Suprapubic skin (tissue), 4 donors: ENCODE measurements at places on chromosomes 16 and 17. TPM values are rescaled to one million over a fixed set of nuclear protein-coding genes. Genes with fewer than 3 reads are reported as not detected.

DNA sequence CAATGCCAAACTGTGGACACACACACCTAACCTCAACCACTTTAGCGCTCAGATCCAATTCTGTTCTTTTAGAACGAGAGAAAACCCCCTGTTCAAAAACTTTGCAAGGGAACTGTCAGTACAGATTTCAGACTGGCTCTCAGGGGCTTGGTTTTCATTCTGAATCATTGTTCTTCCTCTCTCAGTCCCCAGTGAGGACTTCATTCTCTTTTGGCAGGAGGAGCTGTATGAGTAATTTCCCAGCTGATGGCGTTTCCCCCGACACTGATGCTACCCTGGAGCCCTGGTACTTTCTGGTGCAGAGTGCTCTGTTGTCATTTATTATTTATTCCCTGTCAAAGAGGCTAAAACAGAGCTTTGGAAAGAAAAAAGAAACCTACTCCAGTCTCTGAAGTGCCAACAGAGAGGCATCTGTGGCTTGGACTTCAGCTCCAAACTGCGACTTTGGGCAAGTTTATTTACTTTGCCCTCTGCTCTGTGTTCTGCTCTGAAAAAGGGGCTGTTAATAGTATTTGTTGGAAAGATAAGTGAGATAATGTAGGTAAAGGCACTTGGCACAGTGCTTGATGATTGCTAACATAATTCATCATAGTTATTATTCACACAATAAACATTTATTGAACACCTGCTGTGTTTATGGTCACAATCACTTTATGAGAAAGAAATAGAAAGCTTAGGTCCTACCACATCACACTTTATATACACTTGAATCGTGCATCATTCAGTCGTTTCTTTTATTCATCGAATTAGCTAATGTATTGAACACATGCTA lies 28.3 kb downstream of the ETV4 start:
- peak; percentile 2 for DNase-seq

- no peak for DNase-seq
Observed at GRCh38 chr16:88578446-88579313, 8.5 kb downstream of the ZC3H18 start.

DNA sequence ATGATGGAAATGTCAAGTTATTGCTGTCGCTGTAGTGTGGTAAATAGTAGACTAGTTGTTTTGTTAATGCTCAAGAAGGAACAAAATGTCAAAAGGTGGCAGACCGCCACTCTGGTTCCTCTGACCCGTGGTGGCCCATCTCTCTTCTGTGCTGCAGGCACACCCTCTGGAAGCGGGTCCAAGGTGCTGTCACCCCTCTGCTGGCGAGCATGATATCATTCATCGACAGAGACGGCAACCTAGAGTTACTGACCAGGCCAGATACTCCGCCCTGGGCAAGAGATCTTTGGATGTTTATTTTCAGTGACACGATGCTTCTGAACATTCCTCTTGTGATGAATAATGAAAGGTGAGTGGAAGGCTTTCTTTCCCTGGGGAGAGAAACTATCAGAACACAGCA lies 56.8 kb upstream of the ENDOV start:
- no peak for DNase-seq

DNA sequence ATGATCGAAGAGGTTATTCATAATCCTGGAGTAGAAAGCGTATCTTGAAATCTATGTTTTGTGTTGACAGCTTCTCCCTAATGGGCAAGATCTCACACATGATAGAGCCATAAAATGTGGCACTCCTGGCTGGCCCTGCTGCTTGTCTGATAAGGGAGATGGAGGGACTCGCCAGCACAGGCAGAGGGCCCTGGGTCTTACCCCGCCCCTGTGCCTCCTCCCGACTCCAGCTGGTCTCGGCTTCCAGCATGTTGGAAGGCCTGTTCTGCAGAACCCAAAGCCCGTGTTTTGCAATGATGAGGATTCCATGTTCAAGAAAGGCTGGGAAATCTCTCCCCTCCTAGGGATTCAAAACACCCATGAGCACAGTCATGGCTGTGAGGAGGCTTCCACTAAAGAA lies 106.7 kb upstream of the SDK2 start:
- no peak for DNase-seq

DNA sequence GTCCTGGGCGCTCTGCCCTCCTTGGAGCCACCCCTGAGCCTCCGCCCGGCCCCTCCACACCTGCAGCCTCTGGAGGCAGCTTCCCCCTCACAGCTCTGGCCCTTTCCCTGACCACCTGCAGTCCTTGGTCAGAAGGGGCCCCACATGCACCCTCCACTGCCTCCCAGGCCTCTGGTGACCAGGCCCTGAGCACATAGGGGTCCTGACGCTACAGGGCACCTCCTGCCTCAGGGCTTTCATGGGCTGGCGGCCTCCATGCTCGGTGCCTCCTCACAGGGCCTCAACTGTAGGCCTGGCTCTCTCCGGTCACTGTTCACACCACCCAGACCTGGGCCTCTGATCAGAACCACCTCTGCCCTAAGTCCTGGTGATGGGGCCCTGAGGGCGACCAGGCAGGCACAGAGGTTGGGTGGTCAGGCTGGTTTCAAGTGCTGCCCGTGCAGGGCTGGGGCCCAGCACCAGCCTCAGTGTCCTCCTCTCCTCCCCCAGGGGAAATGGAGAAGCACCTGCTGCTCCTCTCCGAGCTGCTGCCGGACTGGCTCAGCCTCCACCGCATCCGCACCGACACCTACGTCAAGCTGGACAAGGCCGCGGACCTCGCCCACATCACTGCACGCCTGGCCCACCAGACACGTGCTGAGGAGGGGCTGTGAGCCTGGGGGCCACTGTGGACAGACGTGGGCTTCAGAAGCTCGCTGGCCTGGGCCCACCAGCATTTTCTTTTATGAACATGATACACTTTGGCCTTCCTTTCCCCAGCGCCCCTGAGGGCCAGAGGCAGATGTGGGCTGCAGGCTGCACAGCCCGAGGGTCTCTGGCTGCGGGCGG lies 3.9 kb downstream of the APRT start:
- no peak for DNase-seq

GRCh38 chr17:64192589-64192988 lies 62.6 kb upstream of the ERN1 start:
- no peak for DNase-seq

GRCh38 chr17:47801906-47802305 lies 19.7 kb downstream of the OSBPL7 start:
- DNase-seq = peak; percentile 38

DNA sequence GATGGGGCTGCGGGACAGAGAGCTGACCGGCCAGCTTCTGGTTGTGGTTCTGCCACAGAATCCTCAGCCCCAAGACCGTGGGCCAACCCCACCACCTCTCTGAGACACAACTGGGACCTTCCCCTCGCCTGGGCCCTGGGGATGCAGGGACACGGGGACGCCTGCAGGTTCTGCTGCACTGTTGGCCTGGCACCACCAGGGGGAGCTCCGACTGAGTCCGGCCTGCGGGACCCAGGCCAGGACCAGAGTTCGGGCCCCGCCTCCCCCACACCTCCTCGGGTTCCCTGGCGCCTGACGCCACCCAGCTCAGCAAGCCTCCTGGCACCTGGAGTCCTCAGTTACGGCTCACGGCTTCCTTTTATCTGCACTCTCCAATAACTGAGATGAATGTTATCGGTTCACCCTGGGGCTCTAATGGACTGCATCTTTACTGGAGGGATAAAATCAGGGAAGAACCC lies 27.3 kb downstream of the TBC1D16 start:
- peak; percentile 87 for DNase-seq

DNA sequence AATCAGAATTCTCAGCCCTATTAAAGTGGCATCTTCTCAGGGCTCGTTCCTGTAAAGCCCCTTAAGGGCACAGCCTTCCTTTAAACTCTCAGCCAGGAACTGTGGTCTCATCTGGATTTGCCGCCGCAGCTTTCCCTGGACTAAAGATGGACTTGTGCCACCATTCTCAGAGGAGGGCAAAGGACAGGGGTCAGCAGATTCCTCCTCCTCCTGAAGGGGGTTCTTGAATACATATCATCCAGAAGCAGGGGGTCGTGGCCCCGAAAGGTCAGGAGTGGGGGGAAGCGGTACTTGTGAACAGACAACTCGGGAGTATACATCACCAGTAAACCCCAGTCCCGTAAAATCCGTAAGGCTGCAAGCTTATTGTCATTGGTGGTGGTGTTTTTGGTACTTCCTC lies 174.8 kb downstream of the RPTOR start:
- no peak for DNase-seq

- DNase-seq = no peak
Observed at GRCh38 chr17:72657467-72658317, 434.8 kb downstream of the SLC39A11 start.

- no peak for DNase-seq
Observed at GRCh38 chr16:21646721-21647561, 5.5 kb downstream of the IGSF6 start.

DNA sequence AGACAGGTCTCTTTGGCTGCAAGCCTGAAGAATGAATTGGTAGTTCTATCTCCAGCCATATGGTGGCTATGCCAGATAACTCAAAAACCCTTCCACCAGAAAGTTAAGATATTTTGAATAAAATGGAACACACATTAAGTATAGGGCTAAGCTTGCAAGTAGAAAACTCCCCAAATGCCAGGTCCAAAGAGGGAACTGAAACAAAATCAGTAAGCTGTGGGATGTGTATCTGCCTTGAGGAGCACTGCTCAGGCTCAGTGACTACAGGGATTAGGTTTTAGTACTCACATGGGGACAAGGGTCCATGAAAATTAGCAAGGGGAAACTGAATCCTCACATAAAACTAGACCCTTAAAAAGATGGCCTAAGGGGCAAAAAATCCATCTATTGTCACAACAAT lies 115.7 kb upstream of the PMFBP1 start:
- no peak for DNase-seq

- no peak for DNase-seq
Observed at GRCh38 chr16:52597073-52597771, 50.3 kb upstream of the TOX3 start.

- no peak for DNase-seq
Observed at GRCh38 chr16:56879276-56879675, 14.3 kb downstream of the SLC12A3 start.

- no peak for DNase-seq
Observed at GRCh38 chr16:69241926-69242325, 55.0 kb downstream of the SNTB2 start.

DNA sequence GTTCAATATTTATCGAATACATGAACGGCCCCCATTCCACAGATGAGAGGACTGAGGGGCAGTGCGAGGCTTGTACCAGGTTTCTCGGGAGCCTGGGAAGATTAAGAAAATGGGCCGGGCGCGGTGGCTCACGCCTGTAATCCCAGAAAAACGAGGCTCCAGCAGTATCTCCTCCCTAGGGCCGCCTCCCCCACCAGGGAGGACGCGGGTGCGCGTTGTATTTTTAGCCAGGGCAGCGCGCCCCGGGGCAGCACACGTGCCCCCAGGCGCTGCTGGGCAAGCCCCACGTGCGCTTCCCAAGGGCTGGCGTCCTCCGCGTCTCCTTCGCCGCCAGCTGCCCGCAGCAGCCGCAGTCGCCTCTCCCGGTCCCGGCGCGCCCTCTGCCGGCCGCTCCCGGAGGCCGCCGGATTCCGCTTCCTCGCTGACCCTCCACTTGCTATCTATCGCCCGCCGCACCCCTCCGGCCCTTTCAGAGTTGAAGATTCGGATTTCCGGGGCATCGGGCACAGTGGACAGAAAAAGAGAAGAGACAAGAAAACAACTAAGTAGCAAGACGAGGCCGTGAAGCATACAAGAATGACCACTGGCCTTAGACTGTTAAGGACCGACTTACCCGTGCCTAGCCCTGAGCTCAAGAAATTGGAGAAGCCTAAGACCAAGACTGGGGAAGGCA lies 1.9 kb upstream of the YBX2 start:
- peak; percentile 90 for DNase-seq

- no peak for DNase-seq
Observed at GRCh38 chr16:47928008-47928407, 227.8 kb downstream of the ABCC12 start.

DNA sequence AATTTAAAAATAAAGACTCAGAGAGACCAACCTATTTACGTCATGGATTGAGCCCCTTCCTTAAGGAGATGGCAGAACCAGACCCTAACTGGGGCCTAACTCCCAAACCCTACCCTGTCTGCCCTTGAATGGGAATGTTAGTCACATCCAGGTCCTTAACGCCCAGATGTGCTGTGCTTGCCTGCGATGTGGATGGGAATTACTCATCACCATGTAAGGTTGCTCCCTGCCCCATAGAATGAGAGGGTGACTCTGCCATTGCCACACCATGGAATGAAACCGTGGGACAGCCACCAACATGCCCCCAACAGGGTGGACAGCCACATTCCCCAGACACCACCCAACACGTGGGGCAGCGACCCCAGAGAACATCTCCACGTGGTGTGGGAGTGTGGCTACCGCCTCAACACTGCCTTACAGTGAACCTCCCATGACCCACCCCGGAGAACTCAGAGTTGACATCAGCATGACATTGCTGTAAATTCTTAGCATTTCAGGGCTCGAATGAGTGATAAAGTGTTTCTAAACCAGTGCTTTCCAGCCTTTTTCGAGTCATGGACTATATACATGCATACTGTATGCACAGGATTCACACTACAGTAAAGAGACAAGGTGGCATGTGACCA lies 31.8 kb downstream of the SCNN1B start:
- no peak for DNase-seq

The TMC6 gene
- 48.8 TPM for total RNA-seq

The WNT3 gene
- 73.2 TPM for total RNA-seq

The LDHD gene
- 13.1 TPM for total RNA-seq

The SOX9 gene
- 40.5 TPM for total RNA-seq

The TPSG1 gene
- total RNA-seq = not detected

The CHAD gene
- 15.4 TPM for total RNA-seq

The HBA2 gene
- total RNA-seq = 128 TPM

The HSF4 gene
- total RNA-seq = 351 TPM
